Stimulated activated CD4-positive, alpha-beta T cell treated with anti-CD3 and anti-CD28 coated beads, Interleukin-4, amount 100 ng/mL, for 48 hours (primary cell): ENCODE measurements at places on chromosomes 1 and 21.
A peak's percentile ranks its signal among the peaks of the same experiment; 100 is the strongest.

GRCh38 chr1:81803431-81804110, 2.8 kb downstream of the ADGRL2 start:
- DNase-seq = no peak

DNA sequence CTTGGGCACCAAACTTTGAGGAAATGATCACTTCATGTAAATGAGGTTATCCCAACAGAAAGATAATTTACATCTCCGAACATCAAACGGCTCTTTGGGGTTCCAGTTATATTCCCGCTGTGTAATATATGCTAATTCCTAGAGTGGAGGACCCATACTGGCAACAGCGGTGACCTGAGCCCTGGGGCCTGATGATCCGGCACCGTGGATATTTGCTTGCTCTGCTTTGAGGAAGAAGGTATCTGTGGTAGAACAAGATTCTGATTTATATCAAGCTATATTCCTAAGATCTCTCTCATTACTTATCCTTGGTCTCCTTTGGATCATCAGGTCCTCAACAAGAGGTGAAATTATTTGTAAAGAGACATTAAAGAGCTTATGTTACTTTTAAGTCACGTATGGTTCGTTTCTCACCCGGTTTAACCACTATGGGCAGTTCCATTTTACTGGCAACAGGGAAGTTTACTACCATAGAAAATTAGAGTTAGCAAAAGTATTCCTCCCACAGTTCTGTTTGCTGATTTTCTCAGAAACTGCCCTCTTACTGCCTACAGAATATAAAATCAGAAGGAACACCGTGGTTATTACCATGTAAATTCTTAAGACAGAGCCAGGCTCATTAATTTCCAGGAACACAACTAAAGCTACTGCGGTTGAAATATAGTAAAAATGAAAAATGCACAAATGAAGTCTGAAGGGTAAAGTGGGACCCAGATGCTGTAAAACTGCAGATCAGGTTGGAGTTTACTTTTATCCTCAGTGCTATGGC, 56.7 kb downstream of the MRPL39 start:
- DNase-seq = no peak

DNA sequence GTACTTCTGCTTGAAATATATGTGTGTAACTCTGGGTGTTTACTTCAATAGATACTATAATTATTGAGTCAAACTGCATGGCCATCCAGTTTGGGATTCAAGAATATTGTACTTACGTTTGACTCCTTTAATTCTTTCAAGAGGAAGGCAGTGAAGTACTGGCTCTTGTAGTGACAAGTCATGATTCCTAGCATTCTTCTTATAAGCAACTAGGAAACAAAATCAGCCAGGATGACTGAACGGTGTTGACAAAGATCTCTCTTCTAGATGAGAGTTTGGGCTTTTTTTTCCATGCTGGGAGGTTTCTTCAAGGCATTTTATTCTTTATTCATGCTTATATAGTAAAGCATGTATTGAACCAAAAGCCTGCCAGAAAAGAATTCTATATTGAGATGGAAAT, 58.3 kb downstream of the CLEC20A start:
- DNase-seq = no peak

DNA sequence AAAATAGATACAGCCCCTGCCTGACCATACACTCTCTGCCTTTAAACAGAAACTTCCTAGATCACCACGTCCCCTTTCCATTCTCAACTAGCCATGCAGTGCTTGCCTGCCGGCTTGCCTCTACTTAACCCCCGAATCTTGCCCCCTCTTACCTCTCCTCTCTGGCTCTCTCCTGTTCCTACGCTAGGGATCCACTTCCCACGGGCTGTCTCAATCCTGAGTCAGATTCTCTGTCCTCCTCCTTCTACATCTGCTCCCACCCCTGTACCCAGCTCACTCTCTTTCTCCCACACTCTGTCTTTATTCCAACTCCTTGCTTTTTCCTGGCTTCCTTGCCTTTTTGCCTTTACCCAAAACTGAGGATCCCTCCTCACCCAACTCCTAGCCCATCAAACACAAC, 29.3 kb downstream of the ATF3 start:
- DNase-seq = no peak

DNA sequence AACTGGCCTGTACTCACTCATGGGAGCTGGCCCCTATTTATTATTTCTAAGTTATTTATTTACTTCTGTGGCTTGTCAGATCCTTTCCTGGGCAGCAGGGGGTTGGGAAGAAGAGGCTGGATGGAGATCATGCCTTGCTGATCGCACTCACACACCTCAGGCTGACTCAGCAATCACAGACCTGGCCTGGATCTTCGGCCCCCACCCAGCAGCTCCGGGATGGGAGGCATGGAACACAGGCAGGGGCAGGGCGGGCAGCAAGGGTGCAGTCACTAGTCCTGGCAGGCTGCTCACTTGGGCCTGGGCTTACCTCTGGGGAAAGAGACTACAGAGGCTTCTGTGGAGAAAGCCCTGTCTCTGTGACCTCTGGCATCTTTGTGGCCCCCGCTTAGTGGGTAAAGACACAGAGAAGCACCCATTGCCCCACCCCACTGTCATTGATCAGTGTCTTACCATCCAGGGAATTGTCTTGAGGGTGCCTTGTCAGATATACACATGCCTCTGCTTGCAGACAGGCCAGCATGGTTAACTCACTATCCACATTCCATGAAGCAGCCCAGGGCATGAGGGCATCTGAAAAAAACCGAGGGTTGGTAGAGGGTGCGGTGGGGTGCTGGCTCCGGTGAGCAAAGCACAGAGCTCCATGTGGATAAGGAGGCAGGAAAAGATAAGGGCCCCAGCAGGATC, 3.7 kb downstream of the ARTN start:
- no peak for DNase-seq

DNA sequence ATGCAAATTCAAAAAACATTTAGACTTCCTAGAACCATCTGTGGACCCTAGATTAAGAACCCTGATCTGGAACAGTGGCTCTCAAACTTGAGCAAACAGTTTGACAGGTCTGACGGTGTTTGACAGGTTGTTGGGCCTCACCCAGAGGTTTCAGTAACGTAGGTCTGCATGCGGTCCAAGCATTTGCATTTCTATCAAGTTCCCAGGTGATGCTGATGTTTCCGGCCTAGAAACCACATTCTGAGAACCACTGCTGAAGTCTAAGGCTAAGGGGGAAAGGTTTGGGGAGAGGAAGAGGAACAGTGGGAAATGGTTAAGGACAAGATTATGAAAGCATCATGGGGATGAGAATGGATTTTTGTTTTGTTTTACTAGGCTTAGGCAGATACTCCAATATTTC, 48.6 kb downstream of the MDM4 start:
- DNase-seq = no peak

GRCh38 chr1:175319112-175319911, 126.7 kb upstream of the KIAA0040 start:
- DNase-seq = peak; percentile 44

DNA sequence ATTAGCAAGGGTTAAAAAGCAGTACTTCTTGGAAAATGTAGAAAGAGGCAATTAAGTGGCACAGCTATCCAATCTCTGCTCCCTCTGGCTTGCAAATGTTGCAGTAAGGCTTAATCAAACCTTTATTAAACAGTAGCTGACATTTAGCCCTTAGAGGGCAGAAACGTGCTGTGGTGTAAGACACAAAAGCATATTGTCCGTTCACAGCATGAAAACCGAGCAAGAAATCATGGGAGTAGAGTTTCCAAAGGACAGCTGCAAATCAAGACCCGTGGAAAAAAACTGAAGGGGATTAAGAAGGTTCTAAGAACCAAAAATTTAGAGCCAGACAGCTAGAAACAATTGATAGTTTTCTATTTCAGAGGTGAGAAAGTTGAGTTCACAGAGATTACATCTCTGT, 13.1 kb downstream of the ZP4 start:
- DNase-seq = no peak

GRCh38 chr21:14814282-14814681, 250.5 kb downstream of the NRIP1 start:
- no peak for DNase-seq

- no peak for DNase-seq
Measured at GRCh38 chr1:117370071-117370470, 2.8 kb downstream of the MAN1A2 start.

DNA sequence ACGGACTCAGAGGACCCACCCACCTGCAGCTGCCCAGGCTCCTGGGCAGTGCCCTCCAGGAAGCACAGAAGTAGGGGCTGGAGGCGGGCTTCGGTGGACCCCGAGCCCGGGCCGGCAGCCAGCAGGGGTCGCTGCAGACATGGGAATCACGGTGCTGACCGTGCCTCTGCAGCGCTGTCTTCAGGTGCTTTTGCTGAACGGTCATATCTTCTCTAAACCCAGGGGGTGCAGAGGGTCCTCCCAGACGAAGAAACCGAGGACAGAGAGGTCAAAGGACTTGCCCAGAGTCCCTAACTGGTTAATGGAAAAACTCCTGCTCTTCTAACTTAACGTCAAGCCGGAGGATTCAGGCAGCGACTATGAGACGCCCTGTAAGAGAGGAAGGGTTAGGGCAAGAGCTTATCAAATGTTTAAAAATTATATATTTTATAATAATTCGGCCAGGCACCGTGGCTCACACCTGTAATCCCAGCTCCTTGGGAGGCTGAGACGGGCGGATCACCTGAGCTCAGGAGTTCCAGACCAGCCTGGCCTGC, 21.5 kb upstream of the LEFTY2 start:
- peak; percentile 73 for DNase-seq

- DNase-seq = no peak
Measured at GRCh38 chr1:27122652-27123051, 32.3 kb downstream of the SLC9A1 start.

DNA sequence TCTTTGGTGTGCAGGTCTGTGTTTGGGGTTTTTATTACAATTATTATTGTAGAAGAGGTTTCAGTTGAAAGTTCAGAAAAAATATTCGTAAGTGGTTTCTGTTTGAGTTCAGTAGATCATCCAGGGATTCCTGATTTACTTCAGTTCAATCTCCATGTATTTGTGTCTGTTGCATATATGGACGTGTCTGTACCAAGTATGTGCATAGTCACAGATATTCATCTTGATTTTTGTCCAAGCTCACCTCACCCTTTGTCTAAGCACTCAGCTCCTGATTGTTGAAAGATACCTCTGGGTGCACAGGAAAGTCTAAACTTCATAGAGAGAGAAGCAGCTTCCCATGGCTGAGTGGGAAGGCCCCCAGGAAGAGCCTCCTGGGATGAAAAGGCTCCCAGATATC, 141.7 kb downstream of the TBX15 start:
- DNase-seq = no peak

DNA sequence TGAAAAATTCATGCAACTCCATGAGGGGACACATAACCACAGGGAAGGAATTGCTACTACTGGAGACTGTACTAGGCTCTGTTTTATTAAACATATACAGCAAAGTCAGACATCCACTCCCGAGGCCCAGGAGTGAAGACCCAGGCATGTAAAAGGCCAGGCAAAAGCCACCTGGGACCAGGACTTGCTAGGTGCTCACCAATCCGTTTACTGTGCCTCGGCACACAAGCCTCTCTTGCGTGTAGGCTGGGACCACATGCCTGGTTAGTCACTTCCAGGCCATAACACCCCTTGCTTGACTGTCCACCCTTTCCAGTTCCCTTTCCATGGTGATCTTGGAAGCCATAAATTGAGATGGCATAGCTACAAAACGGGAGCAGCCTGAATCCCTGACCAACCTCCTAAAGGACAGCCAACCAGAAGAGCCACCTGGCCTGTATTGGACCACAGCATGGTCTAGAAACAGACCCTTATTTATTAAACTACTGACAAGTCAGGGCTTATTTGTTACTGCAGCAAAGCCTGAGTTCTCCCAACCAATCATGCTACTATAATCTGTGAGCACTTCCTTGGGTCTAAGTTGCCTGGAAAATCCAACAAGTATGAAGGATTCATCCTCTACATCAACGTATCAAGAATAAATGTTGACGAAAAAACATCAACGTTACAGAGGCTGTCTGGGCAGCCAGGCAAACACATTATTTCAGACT, 39.7 kb downstream of the URB1 start:
- no peak for DNase-seq

DNA sequence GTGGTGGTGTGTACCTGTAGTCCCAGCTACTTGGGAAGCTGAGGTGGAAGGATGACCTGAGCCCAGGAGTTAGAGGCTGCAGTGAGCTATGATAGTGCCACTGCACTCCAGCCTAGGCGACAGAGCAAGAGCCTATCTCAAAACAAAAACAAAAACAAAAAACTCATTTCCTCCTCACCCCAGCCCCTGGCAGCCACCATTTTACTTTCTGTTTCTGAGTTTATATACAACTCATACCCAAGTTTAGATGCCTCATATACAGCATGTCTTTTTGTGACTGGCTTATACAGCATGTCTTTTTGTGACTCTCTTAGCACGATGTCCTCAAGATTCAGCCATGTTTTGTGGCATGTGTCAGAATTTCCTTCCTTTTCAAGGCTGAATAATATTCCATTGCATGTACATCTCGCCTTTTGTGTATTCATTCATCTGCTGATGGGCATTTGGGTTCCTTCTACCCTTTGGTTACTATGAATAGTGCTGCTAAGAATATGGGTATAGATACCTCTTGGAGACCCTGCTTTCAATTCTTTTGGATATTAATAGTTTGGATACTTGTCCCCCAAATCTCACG, 14.7 kb downstream of the COA7 start:
- DNase-seq = no peak

DNA sequence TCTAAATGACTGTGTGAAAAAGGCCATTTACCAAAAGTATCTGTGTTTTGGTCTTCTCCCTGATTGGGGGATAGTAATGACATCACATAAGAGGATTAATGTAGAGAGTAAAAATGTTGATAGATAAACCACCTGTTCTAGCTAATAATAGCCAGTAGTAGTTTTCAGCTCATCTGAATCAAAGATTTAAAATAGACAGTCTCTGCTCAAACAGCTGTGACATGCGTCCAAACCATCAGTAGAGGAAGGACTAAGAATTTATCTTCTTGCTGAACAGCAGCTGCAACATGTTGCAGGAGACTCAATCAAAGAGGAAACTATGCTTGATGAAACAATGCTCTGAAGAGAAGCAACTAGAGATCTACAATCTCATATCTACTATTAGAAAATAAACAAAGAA, 21.4 kb downstream of the TMPRSS15 start:
- DNase-seq = no peak

DNA sequence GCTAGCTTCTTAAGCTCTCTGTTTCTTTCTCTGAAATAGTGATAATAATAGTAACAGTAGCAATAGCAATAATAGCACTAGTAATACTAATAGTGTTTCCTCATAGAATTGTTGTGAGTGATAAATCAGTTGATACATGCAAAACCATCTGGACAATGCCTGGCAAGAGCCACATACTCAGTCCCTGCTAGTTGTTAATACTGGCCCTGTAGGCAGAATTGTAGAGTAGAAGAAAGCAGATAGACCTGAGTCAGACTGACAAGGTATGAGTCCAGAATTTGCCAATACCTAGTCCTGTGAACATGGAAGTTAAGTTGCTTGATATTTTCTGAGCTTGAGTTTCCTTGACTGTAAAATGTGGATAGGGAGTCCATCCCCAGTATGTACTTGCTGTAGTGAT, 171.9 kb downstream of the C1orf21 start:
- DNase-seq = no peak

- no peak for DNase-seq
Measured at GRCh38 chr1:11845641-11846335, 1.8 kb downstream of the NPPA start.

DNA sequence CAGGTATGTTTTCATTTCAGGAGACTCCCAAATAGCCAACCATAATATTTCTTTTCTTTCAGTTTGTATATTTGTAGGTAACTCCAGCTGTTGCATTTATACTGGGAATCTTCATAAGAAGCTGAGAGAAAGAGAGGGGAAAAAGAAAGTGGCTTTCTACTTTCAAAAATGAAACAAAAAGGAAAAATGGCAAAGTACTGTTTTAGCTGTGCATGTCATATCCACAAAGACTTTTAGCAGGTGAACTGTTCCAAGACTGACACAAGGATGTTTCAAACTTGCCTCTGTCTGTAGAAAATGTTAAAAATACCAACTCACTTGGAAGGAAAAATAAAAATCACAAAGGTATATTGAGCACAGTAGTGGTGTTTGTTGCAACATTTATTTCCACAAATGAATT, 41.9 kb upstream of the CACYBP start:
- no peak for DNase-seq
